ENCODE measurements at places on chromosomes 2 and 18.

- no peak for DNase-seq
These were observed 33.5 kb downstream of the HNMT start for GRCh38 chr2:137997733-137998132.

DNA sequence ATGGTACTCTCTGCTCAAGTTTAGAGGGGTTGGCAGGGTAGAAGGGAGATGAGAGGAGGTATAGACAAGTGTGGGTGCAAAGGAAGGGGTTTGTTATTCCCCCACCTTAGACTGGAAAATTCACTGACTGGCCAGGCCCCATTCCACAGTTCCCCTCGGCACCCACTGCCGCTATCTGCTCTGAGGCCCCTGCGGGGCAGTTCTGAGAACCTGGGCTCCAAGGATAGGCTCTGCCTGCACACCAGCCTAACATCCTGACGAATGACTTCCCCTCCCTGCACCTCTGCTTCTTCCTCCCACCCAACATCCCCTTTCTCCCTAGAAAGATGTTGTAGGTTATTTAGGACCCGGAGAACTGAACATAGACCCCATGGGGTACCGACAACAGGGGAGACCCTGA, 303.9 kb upstream of the HDAC4 start:
- DNase-seq, result no peak

- DNase-seq, result no peak
These were observed 365.3 kb upstream of the TCF4 start for GRCh38 chr18:55953326-55953725.

DNA sequence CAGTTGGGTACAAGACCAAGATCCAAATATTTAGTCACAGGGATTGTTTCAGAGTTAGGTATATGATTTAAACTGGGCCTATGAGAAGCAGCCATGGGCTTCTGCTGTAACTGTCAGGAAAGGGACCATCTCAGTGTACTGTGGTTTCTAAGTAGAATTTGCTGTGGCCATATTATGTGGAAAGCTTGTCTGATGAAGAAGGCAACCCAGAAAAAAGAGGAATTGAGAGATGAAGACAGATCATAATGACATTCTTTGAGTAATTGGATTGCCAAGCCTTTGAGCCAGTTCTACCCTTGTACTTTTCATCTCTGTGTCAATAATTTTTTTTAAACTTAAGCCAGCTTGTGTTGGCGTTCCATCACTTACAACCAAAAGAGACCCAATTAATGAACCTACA, 259.6 kb downstream of the NUP35 start:
- no peak for DNase-seq

DNA sequence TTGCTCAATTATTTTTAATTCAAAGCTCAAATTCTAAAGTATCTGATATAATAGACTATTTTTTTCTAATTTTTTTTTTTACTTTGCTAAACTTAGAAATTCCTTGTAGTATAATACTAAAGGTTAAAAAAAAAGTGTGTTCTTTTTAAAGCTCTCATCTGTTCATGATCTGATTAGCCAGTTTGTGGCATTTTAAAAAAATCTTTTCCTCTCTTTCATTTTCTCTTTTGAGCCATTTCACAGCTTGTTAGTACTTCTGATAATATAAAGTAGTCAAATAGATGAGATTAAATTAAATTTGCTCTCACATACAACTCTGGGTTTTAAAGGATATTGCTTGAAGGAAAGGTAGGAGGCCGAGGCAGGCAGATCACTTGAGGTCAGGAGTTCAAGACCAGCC, 40.7 kb upstream of the NEMP2 start:
- no peak for DNase-seq

DNA sequence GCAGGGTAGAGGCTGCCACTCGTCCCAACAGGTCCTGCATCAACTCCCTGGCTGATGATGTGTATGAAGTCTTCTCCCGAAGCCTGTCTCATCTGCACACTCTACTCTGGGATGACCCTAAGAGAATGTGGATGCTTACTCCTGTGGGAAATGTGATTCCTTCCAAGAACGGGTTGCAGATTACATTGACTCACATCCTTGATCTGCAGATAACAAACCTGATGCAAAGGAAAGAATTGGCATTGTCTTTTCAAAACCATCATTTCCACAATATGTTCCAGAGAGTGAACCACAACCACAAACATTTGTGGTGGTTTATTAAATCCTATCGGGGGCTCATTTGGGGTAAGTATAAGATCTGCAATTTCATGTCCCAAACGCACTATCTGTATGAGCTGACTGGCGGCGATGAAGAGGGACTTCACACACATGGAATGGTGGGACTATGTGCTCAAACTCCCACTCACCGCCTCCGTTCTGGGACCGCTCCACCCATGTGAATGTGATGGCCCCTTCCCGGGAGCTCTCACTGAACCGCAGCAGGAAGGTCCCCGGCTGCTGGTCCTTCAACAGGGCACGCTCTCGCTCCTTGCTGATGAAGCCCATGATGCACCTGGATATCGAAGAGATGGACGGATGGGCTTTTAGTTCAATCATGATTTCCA, 35.5 kb downstream of the STAT1 start:
- DNase-seq, result no peak

DNA sequence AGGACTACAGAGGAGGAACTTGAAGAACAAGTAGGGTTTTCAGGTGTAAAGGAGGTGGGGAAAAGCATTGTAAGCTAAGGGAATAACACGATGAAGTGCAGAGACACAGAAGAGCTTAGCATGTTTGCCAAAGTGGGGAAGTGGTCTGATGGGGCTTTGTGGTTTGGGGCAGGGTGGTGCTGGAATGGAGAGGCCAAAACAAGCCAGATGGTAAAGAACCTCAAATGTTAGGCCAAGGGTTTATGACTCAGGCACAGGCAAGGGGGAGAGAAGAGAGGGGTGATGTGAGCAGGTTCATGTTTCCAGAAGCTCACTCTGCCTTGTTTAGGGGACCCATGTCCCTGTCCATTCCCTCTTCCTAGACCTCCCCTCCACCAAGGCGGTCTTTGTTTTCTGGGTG, 104.5 kb upstream of the YWHAQ start:
- no peak for DNase-seq
